ENCODE measurements at places on chromosomes 6 and 20. TPM values are rescaled to one million over a fixed set of nuclear protein-coding genes. Genes with fewer than 3 reads are reported as not detected.

THBD gene
- total RNA-seq: 0.12 TPM

PLA2G7 gene
- total RNA-seq: 0.26 TPM

DNA sequence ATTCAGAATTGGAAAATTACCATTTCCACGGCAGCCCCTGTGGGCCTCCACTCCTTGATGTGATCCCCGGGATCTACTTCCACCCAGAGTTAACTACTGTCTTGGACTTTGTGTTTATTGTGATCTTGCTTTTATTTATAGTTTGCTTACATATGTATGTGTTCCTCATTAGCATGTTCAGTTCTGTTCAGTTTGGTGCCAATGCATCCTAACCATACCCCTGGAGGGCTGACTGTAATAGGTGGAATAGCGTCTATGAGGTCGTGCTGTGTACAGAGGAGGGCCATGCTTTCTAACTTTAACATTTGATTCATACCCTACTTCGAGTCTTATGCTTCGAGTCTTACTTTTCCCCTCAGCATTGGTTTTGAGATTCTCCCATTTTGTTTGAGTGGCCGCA is 104.3 kb upstream of the SLC24A3 start:
- DNase-seq: no peak
- no peaks in the 10 kb centered on the region for H3K4me1 ChIP-seq

DNA sequence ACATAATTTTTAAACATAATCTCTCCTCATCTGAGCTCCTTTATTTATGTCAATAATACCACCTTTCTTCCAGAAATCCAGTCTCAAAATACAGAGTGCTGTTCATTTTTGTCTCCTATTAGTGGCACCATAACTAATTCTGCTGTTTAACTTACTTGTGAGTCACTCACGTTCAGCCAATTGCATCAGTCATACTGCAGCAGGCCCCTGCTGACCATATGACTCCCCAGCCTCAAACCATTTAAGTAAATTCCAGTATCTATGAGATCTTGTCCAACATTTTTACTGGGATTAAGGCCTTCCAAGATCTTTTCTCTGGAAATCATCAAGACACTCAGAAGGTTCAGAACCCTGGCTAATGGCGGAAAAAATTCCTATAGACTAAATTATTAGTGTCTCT is 982.2 kb upstream of the MAP3K7 start:
- peaks cover 9% of the 10 kb centered on the region for H3K4me1 ChIP-seq
- peaks cover 3% of the 10 kb centered on the region for H3K36me3 ChIP-seq
- H3K27ac ChIP-seq: no peak overlapping the region
- DNase-seq: no peak

GRCh38 chr6:145904868-145905267 is 59.3 kb downstream of the SHPRH start:
- no peak overlapping the region for H3K4me3 ChIP-seq
- H3K27me3 ChIP-seq: no peaks in the 10 kb centered on the region
- H3K27ac ChIP-seq: no peak overlapping the region
- H3K36me3 ChIP-seq: peaks cover 50% of the 10 kb centered on the region
- peaks cover 4% of the 10 kb centered on the region for H3K4me1 ChIP-seq

GRCh38 chr6:157840776-157841175 is 17.7 kb downstream of the SNX9 start:
- no peak for DNase-seq
- peaks cover 7% of the 10 kb centered on the region for H3K36me3 ChIP-seq
- peaks cover 20% of the 10 kb centered on the region for H3K4me1 ChIP-seq
- H3K27me3 ChIP-seq: no peaks in the 10 kb centered on the region

Data from neural crest cell (in vitro differentiated cells).